Muscle of arm (tissue), 14 donors: ENCODE measurements at places on chromosomes 5 and 9.

DNA sequence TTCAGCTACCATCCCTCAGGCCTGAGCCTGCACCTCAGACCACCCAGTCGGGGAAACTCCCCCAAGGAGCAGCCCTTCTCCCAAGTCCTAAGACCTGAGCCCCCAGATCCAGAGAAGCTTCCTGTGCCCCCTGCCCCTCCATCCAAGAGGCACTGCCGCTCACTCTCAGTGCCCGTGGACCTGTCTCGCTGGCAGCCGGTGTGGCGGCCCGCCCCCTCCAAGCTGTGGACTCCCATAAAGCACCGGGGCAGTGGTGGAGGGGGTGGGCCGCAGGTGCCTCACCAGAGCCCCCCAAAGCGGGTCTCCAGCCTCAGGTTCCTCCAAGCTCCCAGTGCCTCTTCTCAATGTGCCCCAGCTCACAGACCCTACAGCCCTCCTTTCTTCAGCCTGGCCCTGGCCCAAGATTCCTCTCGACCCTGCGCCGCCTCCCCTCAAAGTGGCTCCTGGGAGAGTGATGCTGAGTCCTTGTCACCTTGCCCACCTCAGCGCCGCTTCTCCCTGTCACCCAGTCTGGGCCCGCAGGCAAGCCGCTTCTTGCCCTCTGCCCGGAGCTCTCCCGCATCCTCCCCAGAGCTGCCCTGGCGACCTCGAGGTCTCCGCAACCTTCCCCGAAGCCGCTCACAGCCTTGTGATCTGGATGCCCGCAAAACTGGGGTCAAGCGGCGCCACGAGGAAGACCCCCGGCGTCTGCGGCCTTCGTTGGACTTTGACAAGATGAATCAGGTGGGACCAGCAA is 7.0 kb downstream of the FAM53C start:
- no peak for DNase-seq

DNA sequence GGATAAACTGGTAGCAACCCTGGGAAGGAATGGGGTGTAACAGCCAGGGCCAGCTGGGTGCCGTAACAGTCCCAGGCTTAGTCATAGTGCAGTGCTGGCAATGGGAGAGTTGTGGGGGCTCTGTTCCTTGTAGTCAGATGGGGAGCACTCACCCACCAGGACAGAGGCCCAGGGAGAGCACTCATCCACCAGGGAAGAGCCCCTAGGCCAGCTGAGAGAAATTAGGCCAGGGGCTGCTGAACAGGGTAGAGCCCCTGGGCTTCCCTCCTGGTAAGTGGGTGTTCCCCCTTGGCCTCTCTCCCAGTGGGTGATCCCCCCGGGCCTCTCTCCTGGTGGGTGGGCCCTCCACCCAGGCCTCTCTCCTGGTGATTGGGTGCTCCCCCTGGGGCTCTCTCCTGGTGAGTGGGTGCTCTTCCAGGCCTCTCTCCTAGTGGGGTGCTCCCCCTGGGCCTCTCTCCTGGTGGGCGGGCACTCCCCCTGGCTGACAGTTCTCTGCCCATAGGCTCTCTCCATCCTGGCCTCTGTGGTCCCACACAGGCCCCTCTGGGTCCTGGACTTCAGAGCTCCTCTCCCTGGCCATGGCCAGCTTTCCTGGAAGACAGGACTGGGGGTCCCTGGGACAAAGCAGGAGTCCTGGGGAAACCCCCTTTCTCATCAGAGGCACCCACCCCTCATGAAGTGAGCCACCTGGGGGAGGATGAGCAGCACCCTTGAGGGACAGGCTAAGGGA is 13.4 kb downstream of the FGD3 start:
- no peak for DNase-seq

GRCh38 chr5:68385936-68386335 is 170.4 kb downstream of the PIK3R1 start:
- no peak for DNase-seq

GRCh38 chr9:90137801-90138200 is 504.8 kb downstream of the DIRAS2 start:
- DNase-seq: no peak

- no peak for DNase-seq
These were observed 257.8 kb downstream of the BNC2 start for GRCh38 chr9:16612627-16613026.

DNA sequence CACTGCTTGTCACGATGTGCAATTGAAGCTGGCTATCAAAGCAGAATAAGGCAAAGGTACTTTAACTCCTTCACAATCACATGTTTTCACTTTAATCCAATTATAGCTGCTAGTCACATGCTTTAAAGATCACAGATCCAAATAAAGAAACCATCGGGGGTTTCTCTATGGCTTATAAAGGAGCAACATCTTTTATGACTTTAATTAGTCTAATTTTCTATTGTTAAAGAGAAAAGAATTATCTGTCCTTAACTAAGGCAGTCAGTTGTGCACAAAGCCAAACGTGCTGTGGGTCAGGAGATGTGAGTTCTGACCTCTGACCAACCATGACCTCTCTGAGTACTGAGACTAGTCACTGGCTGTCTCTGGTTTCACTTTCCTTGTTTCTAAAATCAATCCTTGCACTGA is 561.1 kb downstream of the RAB3C start:
- no peak for DNase-seq
